Uterine smooth muscle cell (primary cell): ENCODE measurements at places on chromosomes 3 and 15. TPM values are rescaled to one million over a fixed set of nuclear protein-coding genes. Genes with fewer than 3 reads are reported as not detected.

Gene FGF12
- under 0.01 and 0.22 TPM in 2 replicates for total RNA-seq

Gene PTX3
- total RNA-seq: 186 and 777 TPM in 2 replicates

Gene SLCO2A1
- under 0.01 TPM in 1 of 2 replicates, not detected in the other for total RNA-seq

Gene CTXN2
- total RNA-seq: not detected in 2 replicates

Gene ARPIN
- 12.2 and 13.5 TPM in 2 replicates for total RNA-seq

Gene AGBL1
- total RNA-seq: not detected in 2 replicates

Gene SIDT1
- not detected in 2 replicates for total RNA-seq

Gene P2RY13
- not detected in 2 replicates for total RNA-seq

Gene SLITRK3
- total RNA-seq: under 0.01 and 0.11 TPM in 2 replicates

Gene CHAC1
- total RNA-seq: 36.5 and 49.2 TPM in 2 replicates

Gene SMCO1
- total RNA-seq: not detected in 2 replicates

Gene TMEM207
- not detected in 2 replicates for total RNA-seq

Gene ARHGAP31
- total RNA-seq: 5.1 and 5.8 TPM in 2 replicates

Gene PIF1
- 10.4 and 28.8 TPM in 2 replicates for total RNA-seq

Gene RAD51
- total RNA-seq: 4.9 and 11.0 TPM in 2 replicates

Gene PLAAT1
- 0.66 TPM in 1 of 2 replicates, not detected in the other for total RNA-seq

Gene TMEM89
- not detected in 2 replicates for total RNA-seq

Gene GRIP2
- total RNA-seq: 0.22 and 0.37 TPM in 2 replicates

Gene PTPRG
- 19.3 and 27.9 TPM in 2 replicates for total RNA-seq

Gene CELF6
- total RNA-seq: 0.11 and 0.37 TPM in 2 replicates

Gene RFTN1
- total RNA-seq: 27.8 and 31.4 TPM in 2 replicates

Gene LIPH
- under 0.01 TPM in 1 of 2 replicates, not detected in the other for total RNA-seq

Gene COLQ
- total RNA-seq: 0.66 and 0.75 TPM in 2 replicates

Gene CLRN1
- total RNA-seq: not detected in 2 replicates

Gene PLIN1
- 0.12 and 0.22 TPM in 2 replicates for total RNA-seq

Gene KLHL40
- total RNA-seq: not detected in 2 replicates

Gene ST3GAL6
- total RNA-seq: 4.1 and 12.9 TPM in 2 replicates
